Left ventricle myocardium inferior (tissue), 1 donor: ENCODE measurements at places on chromosomes 7 and 10. TPM values are rescaled to one million over a fixed set of nuclear protein-coding genes. Genes with fewer than 3 reads are reported as not detected.

The NODAL gene
- 0.16 TPM for total RNA-seq

- DNase-seq = no peak
Measured at GRCh38 chr7:130734815-130735716, 1.1 kb upstream of the KLF14 start.

- no peak for DNase-seq
Measured at GRCh38 chr7:72099784-72100183, 312.4 kb downstream of the CALN1 start.

The VSTM4 gene
- 21.1 TPM for total RNA-seq

GRCh38 chr7:12633582-12633981 is 53.9 kb upstream of the ARL4A start:
- no peak for DNase-seq

GRCh38 chr7:37730501-37730900 is 46.9 kb downstream of the GPR141 start:
- DNase-seq = no peak

GRCh38 chr10:100535338-100535714 is 417 bp upstream of the HIF1AN start:
- DNase-seq = no peak

- DNase-seq = no peak
Measured at GRCh38 chr10:72029414-72029813, 58.9 kb downstream of the SPOCK2 start.

The NUDT13 gene
- total RNA-seq = 5.6 TPM

DNA sequence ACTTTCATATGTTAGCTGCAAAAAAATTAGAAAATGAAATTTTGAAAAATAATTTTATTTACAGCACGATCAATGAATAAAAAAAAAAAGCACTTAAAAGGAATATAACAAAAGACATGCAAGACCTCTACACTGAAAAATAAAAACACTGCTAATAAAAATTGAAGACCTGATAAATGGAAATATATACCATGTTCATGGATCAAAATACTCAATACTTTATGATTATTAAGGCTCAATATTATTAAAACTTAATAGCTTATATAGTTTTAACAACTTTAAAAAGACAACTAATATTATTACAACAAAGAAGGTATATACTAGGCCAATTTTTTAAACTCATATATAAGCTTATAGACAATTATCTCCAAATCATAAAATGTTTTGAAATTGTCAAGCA is 143.0 kb downstream of the GFRA1 start:
- DNase-seq = no peak

- DNase-seq = no peak
Measured at GRCh38 chr7:14055813-14056212, 66.3 kb upstream of the ETV1 start.

DNA sequence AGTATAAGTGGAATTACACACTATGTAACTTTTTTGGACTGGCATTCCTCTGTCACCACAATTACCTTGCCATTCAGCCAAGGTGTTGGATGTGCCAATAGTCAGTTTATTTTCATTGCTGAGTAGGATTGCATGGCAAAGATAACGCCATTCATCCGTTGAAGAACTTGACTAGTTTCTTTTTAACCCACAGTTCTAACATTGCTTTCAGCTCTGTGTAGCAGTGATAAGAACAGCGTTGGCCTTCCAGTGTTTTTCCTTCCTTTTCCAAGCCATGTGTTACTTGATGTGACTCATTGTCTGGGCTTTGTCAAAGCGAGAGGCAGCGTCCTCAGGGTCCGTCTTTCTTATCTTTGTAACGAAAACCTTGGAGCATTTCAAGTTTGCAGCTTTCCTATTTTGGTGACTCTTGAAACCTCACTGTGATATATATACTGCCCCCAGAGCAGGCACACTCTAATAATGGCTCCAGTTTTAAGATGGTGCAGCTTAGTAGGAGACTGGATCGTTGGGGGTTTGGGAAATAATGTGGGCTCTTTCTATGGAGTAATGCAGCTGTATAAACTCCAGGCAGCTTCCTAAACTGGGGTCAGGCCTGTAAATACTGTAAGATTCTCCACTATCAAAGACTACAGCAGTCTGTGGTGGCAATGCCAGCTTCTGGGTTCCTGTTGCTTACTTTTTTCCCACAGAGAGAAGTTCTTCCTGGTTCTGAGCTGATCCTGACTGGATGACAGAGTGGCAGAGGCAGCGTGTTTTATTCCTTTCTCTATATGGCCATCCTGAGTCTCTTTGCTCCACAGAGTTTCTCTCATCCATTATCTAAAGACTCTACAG is 41.7 kb downstream of the AKR1E2 start:
- no peak for DNase-seq

The MACROH2A2 gene
- 17.9 TPM for total RNA-seq

GRCh38 chr10:83835945-83836745 is 303.2 kb upstream of the GHITM start:
- no peak for DNase-seq

The GSTO2 gene
- 0.80 TPM for total RNA-seq

DNA sequence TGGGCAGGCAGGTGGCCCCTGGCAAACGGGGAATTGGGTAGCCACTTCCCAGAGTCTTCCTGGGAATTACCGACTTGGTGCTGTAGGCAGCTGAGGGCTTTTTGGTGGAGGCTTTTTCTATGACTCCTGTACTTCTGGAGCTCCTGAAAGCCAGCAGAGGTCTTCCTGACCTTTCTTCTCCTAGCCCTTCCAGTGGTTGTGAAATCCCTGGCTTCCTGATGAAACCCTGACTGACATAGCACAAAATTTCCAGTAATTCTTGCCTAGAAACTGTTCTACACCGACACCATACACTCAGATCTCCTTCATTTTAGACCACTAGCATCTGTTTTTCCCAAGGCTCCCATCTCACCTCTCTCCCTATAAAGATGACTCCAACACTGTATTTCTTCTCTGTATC is 120.2 kb downstream of the STRA8 start:
- no peak for DNase-seq

- no peak for DNase-seq
Measured at GRCh38 chr7:113504691-113505090, 386.3 kb upstream of the SMIM30 start.

- no peak for DNase-seq
Measured at GRCh38 chr7:158014976-158015375, 572.6 kb downstream of the PTPRN2 start.

The MYO1G gene
- 0.77 TPM for total RNA-seq

- DNase-seq = no peak
Measured at GRCh38 chr10:31288962-31289361, 30.1 kb upstream of the ZEB1 start.

DNA sequence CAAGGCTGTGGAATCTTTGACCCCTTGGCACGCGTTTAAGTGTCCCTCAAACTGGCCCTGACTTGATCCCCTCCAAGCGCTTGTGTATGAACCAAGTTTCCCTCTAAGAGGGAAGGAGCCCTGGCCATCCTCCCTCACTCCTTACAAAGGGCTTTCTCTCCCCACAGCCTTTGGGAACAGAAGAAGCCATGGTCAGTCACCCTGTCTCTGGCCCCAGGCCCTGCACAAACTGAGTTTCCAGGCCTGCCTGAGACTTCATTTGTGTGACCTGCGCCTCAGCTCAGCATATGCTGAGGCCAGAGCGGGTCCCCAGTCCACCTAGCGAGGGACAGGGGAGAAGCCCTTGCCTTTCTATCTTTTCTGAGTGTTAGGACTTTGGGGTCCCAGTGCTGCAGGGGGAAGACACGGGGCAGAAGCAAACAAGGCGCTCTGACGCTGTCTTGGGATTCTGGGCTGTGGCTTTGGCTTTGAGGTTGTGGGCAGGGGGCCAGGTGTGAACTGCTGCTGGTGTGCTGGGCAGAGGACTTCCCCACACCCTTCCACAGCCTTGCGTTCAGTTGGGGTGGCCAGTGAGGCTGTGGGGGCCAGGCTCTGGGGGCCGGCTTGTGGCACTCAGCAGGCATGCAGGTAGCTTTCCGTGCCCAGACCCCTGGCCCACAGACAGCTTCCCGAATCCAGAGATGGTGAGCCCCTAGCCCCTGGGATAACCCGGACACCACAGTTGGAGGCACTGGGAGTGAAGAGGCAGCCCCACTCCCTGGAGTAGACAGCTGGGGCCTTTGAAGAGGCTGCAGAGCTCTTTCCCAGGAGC is 1.5 kb downstream of the RET start:
- no peak for DNase-seq

DNA sequence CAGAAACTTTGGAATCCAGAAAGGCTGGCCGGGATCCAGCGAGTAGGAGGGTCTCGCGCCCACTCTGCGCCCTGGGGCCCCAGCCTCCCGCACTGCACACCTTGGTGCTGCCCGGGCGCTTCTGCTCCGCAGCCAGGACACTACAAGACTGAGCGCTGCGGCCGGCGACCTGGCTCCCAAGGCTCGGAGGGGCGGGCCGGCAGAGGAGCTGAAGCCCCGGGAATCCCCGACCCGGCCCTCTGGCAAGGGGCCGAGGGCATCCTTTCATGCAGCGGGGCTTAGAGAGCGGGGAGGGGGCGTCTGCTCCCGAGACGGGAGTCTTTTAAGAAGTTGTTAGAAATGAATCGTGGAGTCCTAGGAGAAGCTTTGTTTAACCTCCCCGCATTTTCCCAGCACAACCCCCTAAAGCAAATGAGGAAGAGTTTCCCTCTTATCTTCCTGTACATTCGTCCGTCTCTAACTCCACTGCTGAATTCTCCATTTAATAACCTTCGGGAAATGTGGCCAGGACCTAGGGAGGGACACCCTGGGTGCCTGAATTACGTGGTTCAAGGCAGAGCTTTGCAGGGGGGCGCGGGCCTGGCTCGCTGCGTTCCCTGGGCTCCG is 1.1 kb downstream of the VWC2 start:
- DNase-seq = peak; percentile 32

GRCh38 chr7:29797112-29797944 is 9.0 kb upstream of the WIPF3 start:
- DNase-seq = no peak

The OR2A12 gene
- total RNA-seq = not detected

DNA sequence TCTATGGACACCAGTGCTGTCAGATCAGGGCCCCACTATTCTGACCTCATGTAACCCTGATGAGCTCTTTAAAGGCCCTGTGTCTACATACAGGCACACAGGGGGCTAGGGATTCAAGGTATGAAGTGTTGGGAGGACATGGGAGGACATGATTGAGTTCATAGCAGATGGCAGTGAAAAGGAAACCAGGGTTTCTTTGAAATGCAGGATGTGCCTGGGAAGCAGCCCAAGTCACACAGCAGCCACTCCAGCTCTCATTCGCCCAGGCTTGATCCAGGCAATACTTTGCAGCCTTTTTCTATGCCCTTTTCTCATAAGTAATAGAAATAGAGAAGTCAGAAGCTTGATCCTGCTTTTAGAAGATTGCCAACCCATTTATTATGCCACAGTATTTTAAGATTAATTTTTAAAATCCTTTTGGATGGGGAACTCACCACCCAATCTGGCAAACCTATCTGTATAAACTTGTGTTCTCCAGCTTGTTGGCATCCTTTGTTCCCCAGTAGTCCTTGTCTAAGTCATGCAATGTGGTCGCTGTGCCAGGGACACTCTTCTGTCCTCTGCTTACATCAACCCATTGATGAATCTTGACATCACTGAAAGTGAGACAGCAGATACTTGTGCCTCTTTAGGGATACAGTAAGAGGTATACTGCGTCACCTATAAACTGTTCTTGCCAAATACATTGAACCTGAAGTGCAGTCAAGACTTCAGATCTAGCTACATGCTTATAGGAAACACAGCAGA is 95.0 kb downstream of the TAF3 start:
- DNase-seq = no peak

DNA sequence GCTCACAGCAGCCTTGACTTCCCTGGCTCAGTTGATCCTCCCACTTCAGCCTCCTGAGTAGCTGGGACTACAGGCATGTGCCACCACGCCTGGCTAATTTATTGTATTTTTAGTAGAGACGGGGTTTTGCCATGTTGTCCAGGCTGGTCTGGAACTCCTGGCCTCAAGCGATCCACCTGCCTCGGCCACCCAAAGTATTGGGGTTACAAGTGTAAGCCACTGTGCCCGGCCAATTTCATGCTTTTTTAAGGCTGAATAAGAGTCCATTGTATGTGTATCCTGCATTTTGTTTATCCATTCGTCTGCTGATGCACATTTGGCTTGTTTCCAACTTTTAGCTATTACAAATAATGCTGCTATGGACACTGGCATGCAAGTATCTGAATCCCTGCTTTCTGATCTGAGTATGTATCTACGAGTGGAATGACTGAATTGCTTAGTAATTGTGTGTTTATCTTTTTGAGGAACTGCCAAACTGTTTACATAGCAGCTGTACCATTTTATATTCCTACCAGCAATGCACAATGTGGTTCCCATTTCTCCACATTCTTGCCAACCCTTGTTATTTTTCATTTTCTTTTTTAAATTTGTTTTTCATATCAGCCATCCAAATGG is 37.3 kb upstream of the TPST1 start:
- no peak for DNase-seq

The NEUROG3 gene
- not detected for total RNA-seq

DNA sequence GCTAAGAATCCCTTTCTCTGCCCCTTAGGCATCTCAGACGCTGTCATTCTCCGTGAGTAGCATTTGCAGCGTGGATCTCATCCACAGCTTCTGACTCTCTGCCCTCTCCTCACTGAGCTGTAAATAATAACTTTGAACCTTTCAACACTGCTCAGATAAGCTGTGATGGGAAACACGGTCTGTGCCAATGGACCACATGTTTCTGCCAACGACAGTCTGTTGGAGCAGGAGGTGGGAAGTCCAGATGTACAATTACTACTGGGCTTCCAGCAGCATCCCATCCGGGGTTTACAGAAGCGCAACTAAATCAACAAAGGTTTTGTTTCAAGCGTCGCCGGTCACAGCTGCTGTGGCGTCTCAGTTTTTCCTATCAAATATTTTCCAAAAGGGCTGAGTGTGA is 1110.6 kb downstream of the TYW1 start:
- DNase-seq = peak; percentile 18

DNA sequence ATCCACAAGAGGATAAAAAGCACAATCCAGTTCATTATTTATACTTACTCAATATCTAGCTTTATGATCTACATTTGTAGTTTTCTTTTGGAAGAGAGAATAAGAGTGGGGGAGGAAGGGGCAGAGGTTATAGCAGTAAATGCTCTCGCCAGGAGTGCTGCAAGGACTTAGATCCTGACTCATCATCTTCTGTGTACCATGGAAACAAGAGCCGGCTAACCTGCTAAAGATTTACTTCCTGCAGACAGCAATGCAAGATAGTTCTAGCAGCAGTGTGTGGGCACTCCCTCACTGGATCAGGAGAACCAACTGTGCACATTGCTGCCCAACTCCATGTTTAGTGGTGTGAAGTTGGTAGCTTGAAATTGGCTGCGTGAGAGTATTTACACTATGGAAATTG is 47.7 kb upstream of the TRIL start:
- no peak for DNase-seq

The COBL gene
- 77.1 TPM for total RNA-seq

The MCM10 gene
- 0.08 TPM for total RNA-seq

The SPDYE5 gene
- total RNA-seq = not detected

The STAMBPL1 gene
- total RNA-seq = 2.5 TPM

DNA sequence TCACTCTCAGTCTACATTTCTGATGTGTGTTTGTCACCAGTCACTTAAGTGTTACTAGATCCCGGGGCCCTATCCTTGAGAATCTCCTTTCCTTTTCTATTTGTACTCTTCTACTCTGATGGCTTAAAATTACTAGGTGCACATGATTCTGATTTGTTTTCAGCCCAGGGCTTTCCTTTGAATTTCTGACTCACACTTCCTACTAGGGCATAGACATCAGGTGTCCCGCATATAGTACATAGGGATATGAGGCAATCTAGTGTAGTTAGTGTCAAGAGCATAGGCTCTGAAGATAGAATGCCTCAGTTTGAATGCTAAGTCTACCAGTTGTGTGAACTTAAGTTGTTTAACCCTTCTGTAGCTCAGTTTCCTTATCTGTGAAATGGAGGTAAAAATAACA is 49.4 kb upstream of the LRRN3 start:
- DNase-seq = no peak

The TFEC gene
- total RNA-seq = 1.7 TPM
